ENCODE measurements at places on chromosomes 12 and 14.

- DNase-seq, result peak; percentile 88
Measured at GRCh38 chr12:42564556-42564955, 25.0 kb downstream of the PRICKLE1 start.

- DNase-seq, result peak; percentile 47
Measured at GRCh38 chr14:99590746-99591555, 13.1 kb downstream of the CCDC85C start.

DNA sequence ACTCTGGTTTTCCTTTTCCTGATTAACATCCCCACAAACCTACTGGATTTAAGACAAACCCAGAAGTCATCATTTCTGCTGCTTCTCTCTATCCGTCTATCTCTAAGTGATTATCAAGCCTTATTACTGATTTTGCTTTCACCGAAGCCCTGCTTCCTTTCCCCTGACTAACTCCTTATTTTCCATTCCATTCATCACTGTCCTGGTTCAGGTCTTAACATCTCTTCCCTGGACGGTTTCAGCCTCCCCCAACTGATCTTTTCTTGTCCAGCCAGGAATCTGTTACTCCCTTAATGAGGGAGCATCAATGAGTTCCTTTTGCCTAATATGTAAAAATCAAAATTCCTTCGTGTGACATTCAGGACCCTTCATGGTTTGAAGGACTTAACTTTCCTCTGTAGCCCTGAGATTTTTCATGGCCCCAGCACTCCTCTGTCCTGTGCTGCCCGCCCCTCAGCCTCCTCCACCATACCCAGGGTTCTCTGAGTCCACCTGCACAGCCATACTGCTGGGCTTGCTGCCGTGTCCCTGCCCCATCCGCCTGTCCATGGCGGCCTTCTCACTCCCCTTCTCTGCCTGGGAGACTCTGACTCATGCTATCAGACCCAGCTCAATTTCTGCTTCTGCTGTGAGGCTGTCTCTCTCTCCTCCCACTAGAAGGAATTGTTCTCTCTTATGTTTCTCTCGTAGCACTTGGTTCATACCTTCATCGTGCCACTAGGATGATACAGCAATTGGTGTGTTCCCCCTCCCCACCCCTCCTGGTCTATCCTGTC is 167.8 kb upstream of the HIF1A start:
- DNase-seq, result peak; percentile 81

GRCh38 chr12:71607494-71608330 is 55.9 kb downstream of the ZFC3H1 start:
- no peak for DNase-seq

DNA sequence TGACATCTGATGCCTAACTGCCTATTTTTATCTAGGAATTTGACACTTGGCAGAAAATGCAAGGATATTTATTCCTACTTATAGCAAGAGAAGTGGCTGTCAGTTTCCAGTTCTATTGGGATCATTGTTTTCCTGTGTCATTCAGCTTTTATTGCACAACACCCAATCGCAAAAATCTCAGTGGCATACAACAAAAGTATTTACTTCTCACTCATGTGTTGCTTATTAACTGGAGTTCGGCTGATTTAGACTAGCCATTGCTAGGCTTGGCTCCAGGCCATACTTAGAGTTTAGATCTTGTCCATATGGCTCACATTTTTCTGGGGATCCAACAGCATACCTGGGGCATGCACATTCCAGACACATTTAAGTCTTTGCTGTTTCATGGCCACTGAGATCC is 218.6 kb upstream of the SYT1 start:
- peak; percentile 2 for DNase-seq

DNA sequence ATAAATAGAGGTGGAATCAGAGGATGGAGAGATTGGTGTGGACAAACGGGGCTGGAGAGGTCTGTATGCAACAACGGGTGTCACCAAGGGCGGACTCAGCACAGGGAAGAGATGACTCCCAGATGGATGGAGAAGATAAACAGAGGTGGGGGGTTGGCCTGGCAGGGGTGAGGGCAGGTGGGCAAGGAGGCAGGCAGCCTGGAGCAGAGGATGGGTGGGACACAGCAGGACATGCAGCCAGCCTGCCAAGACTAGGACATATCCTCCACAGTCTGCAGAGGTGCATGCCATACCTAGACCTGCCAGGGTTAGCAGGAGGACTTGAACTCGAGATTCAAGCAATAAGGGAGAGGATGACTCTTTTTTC is 56.2 kb downstream of the TTC7B start:
- no peak for DNase-seq

GRCh38 chr12:96193725-96194575 is at the start of gene ELK3:
ELK3 (plus strand) TSS chr12:96194375.
- DNase-seq, result peak; percentile 74
